ENCODE measurements at places on chromosomes 16 and 17.

GRCh38 chr17:78211032-78211431 lies 3.0 kb upstream of the BIRC5 start:
- no peak for DNase-seq

- DNase-seq, result no peak
These were observed 55.7 kb downstream of the TOX3 start for GRCh38 chr16:52491216-52491615.

DNA sequence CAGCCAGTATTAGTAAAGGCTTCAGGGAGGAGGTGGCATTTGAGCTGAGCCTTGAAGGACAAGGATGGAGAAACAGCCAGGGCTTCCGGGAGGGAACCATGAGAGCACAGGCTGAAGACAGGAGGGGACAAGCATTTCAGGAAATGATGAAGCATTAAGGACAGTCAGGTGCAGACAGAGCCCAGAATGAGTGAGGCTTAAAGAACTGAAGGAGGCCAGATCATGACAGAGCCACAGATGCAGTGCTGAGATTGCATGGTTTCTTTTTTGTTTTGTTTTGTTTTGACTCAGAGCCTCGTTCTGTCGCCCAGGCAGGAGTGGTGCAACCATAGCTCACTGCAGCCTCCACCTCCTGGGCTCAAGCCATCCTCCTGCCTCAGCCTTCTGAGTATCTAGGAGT lies 211.5 kb downstream of the SOX9 start:
- DNase-seq, result no peak

- no peak for DNase-seq
These were observed 108.3 kb upstream of the ZNF750 start for GRCh38 chr17:82948081-82948511.

DNA sequence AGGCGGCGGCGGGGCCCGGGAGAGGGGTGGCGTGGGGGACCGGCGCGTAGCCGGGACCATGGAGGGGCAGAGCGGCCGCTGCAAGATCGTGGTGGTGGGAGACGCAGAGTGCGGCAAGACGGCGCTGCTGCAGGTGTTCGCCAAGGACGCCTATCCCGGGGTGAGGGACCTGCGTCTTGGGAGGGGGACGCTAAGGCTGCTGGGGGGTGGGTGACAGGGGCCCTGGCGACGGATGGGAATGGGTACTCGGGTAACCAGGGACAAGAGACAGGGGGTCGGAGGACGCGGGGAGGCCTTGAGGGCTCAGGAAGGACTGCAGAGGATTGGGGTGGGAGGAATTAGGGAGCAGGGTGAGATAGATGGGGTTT lies 243 bp downstream of the RND2 start:
- no peak for DNase-seq

- DNase-seq, result no peak
These were observed 17.5 kb downstream of the NDUFAF8 start for GRCh38 chr17:81256616-81257015.

DNA sequence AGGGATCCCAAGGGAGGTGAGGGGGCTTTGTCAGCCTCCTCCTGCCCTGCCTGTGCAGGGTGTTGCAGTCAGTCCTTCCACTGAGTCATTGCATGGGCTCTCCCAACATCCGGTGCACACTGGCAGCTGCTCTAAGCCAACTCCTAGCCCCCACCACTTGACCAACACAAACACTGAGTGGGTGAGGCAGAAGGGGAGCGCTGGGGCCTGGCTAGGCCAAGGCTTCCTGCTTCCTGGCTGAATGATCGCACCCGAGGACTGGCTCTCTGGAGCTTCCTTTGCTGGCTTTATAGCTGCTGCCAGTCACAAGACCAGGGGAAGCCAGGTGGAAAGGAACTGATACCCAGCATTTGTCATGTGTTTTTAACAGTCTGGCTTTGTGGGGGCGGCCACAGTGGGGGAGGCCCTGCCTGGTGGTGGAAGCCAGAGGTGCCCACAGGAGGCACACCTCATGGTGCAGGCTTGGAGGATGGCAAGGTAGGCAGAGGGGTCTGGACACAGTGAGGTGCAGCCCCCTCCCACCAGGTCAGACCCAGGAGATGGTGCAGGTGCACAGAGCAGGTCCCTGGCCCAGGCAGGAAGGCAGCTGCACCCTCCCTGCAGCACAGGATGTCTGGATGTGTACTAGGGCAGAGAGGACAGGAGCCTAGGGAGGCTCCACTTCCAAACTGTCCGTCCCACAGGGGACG lies 6.8 kb downstream of the MPG start:
- peak; percentile 77 for DNase-seq

- DNase-seq, result no peak
These were observed 20.5 kb downstream of the DEXI start for GRCh38 chr16:10921536-10922327.

DNA sequence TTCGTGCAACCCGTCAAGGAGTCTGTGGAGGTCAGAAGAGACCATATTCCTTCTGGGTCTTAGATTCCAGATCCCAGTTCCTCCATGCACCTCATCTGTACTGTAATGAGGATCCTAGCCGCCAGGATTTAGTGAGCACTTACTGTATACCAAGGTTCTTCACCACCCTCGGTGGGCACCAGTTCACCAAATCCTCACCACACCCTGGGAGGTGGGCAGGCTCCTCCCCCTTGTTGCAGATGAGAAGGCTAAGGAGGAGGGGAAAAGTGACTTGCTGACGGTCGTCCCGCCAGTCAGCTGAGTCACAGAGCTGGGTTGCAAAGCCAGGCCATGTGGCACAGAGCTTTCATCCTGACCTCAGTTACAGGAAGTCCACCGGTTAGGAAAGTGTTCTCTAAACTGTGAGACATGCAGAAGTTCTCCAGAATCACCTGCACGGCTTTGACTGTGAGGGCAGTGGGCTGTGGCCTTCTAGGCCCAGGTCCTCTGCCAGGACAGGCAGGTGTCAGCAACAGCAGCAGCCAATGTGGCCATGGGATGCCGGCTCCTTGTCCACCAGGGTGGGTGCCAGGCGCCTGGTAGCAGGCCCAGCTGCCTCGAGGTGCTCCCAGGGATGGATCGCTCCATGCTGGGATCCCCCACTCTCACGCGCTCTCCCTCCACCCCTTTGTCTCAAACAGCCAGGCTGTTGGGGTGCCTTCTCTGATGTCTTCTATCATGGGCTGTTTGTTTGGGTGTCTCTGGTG lies 240.3 kb upstream of the GSE1 start:
- DNase-seq, result peak; percentile 55

DNA sequence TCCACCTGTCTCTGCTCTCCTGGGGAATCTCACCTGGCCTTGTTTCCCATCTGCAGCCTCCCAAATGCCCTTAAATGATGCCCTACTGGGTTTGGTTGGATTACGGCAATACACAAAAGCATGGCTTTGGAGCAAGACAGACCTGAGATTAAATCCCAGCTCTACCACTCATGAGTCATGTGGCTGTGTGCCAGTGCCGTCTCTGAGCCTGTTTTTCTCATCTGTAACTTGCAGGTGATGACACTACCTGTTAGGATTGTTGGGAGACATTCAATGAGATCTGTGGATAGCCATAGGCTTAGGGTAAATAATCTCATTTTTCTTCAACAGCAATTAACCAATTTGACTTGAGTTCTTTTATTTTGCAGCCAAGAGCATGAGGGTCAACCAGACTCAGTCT lies 240.3 kb downstream of the MAF start:
- no peak for DNase-seq

- no peak for DNase-seq
These were observed 37.0 kb upstream of the AKAP1 start for GRCh38 chr17:57048096-57048495.

- DNase-seq, result peak; percentile 22
These were observed 606.2 kb downstream of the WWOX start for GRCh38 chr16:78705694-78706093.

- no peak for DNase-seq
These were observed 9.7 kb upstream of the DCAF7 start for GRCh38 chr17:63540590-63540989.

DNA sequence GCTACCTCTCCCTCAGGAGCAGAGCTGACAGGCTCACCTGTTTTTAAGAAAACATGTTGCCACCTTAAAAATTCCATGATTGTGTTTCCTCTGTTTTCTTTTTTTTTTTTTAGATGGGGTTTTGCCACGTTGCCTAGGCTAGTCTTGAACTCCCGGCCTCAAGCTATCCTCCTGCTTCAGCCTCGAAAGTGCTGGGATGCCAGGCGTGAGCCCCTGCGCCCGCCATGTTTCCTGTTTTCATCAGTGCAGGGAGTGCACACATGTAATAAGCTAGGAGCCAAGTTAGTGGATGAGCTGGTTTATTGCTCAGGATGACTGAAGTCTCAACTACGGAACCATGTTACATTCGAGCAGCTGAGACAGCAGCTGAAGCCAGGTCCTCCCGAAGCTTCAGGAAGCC lies 13.6 kb downstream of the MRM3 start:
- no peak for DNase-seq

DNA sequence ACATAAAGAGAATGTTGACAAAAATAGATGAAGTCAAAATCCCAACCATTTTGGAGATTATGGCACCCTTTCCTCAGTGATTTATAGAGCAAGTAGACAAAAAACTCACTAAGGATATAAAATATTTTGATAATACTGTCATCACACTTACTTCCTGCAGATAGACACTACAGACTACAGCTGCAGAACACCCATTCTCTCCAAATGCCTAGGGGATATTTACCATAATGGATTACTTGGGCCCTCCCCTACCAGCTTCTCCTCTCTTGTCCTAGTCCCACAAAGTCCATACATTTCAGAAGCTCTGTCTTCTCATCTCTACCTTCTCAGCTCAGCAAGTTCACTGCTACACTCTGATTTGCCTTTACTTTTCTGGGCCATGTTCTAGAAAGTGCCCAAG lies 37.2 kb upstream of the CCNF start:
- DNase-seq, result no peak

DNA sequence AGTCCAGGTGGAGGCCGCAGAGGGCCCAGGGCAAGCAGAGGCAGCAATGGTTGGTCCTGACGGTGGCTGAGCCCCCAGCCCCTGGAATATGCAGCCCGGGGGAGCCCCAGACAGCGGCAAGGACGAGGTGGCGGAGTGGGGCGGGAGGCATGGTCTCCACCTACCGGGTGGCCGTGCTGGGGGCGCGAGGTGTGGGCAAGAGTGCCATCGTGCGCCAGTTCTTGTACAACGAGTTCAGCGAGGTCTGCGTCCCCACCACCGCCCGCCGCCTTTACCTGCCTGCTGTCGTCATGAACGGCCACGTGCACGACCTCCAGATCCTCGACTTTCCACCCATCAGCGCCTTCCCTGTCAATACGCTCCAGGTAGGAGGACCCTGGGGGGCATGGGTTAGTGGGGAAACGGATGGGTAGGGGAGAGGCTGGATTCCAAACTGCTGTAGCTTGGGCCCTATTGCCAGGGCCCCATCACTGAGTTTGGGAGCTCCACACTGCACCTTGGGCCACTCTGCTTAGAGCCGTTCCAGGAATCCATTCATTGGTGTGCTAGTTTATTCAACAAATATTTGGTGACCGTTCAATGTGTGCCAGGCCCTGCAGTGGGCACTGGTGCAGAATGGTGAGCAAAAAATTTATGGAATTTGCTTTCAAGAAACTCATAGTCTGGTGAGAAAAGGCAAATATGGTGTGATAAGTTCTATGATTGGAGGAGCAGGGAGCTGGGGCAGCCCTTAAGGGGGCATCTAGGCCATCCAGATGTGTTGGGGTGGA lies 3.8 kb downstream of the RASL10B start:
- no peak for DNase-seq

- DNase-seq, result no peak
These were observed 1.3 kb downstream of the KRT25 start for GRCh38 chr17:40753804-40754203.

GRCh38 chr17:18115517-18115916 lies 7.0 kb downstream of the MYO15A start:
- no peak for DNase-seq
